ENCODE measurements at places on chromosomes 4 and X.

DNA sequence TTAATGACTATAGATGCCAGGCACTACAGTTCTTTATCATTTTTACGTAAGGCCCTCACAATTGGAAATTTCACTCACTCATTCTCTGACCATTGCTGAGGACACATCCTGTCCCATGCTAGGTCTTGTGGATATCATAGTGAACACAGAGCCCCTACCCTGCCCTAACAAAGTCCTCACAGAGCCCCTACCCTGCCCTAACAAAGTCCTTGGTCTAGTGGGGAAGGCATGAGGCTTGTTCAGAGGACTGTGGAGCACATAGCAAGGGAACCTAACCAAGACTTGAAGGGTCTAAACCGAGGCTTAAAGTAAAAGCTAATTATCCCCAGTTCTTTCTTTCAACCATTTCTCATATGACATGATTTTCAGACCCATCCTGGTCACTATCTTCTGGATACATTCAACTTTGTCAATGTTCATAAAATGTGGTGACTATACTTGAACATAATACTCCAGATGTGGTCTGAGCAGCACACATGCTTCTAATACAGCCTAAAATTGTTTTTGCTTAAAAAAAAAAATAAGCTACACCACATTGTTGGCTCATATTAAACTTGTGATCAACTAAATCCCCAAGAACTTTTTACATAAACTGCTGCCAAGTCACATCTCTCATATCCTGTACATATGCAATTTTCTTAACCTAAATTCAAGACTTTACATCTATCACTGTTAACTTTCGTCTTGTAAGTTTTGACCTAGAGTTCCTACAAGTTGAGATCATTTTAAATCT is 77.0 kb downstream of the GPC3 start:
- no peak for DNase-seq

GRCh38 chr4:109682875-109683274 is 20.4 kb downstream of the CASP6 start:
- no peak for DNase-seq

DNA sequence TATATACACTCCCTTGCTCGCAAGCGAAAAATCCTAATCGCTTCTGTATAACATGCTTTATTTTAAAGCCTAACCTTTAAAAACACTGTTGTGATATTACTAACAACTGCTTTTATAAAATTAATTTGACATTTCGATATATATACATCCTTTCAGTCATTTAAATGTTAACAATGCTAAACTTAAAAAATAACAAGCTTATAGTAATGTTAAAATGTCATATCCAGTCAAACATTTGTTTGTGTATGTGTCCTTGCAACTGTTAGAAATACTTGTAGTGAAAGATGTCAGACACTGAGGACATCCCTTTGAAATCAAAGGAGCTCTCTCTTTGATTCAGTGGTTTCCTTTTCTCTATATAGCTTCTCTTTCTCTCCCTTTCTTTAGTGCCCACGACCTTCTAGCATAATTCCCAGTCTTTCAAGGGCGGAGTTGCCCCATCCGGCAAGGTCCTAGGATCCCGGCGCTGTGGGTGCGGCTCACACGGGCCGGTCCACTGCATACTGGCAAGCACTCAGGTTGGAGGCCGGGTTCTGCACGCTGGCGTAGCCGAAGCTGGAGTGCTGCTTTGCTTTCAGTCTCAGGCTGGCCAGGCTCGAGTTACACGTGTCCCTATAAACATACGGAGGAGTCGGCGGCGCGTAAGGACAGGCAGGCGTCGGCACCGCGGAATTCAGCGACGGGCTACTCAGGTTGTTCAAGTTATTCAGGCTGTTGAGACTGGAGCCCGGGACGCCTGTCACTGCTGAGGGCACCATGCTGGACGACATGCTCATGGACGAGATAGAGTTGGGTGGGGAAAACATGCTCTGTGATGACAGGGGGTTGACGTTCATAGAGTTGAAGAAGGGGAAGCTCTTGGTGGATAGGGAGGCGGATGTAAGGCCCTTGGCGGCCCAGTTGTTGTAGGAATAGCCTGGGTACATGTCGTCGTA is 5.0 kb downstream of the PITX2 start:
- DNase-seq, result no peak

- DNase-seq, result no peak
Measured at GRCh38 chr4:3790006-3790561, 23.9 kb downstream of the ADRA2C start.

DNA sequence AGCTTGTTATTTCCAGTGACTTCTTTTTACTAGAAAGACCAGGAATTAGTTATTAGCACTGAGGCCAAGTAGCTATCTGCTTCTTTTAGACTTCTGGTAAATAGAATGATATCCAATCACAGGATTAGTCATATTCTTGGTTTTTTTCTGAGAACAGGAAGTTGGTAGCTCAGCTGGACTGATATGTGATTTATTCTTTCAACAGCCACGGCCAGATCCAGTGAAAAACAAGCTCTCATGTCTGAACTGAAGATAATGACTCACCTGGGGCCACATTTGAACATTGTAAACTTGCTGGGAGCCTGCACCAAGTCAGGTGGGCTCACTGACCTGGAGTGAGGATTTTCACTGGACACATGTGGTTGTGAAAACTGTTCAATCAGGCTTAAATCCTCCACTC is 48.6 kb downstream of the PDGFRA start:
- peak; percentile 74 for DNase-seq

DNA sequence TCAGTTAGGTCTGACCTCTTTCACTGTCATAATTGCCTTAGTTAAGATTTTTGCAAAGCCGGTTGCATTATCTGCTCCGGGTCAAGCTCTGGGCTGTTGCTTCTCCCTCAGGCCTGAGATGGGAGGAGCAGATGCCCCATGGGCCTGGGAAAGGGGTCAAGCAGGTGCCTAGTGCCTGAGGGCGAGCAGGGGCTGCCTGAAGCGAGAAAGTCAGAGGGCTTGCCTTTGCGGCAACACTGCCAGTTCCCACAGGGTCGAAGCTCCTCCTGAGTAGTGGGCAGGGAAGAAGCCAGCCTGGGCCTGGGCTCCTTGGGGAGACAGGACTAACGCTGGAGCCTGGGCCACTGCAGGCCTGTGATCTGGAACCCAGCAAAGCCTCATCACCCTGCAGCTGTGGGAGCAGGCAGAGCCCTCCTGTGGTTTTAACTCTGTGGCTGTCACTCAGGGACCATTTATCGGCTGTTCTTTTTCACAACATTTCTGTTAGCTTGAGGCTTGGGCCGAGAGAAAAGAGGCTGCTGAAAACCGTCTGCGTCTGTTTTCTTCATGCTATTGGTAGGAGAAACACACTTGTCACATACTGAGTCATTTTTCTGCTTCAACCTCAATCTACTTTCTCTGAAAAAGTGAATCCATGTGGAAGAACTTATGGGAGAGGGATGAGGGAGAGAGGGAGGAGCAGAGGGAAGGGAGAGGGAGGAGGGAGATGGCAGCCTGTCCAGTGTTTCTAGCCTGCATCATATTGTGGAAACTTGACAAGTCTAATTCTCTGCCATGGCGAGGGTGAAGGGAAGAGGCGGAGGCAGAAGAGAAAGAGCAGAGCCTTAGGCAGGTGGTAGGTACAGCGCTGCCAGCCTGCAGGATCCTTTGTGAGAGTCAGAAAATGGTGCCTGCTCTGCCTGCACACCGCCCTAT is 68.4 kb downstream of the RHOH start:
- peak; percentile 7 for DNase-seq
